Aorta (tissue), 5 donors: ENCODE measurements at places on chromosomes 11 and 22. TPM values are rescaled to one million over a fixed set of nuclear protein-coding genes. Genes with fewer than 3 reads are reported as not detected.
A peak's percentile ranks its signal among the peaks of the same experiment; 100 is the strongest.

- no peak for DNase-seq
Measured at GRCh38 chr11:114061681-114062049, 2.2 kb downstream of the ZBTB16 start.

DNA sequence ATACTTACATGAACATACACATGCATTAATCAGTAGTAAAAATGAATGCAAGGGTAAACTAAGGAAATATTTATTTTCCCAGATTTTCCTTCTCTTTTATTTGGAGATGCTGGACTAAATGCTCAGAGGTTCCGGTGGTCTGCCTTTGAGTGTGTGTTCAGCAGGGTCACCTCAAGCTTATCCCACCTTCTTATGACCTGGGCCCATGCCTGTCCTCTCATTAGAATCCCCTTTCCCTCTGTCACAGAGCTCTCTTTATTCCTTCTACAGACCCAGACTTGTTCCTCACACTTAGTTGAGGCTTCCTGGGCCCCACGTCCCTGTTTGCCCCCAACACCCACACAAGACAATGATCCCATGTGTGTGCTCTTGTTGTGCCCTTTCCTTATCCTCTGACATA is 61.6 kb upstream of the TOP3B start:
- DNase-seq, result no peak

DNA sequence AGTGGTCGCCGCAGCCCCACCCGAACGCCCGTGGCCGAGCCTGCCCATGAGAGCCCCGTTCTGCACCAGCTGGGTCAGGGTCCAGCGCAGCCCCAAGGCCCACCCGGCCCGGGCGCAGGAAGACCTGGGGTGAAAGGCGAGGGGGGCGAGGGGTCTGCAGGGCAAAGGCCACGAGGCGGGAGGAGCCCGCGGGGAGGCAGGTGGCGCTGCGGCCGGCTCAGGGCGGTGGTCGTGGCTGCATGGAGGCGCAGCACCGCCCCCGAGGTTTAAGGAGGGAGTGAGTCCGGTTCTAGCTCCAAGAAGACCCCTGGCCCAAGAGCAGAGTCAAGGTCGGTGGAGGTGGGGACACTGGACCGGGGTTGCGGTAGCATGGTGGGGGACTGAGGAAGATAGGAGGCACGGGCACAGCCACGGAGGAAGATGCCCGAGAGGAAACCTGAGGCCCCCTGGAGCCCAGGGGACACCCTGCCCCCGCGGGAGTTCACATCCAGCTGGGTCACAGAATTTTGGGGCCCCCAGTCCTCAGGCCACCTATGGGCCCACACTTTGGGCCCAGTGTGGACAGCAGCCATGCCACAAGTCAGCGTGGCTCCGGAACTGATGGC is 514 bp upstream of the HDAC10 start:
- DNase-seq, result peak; percentile 75

EMID1 gene
- 7.0 TPM for total RNA-seq

GRCh38 chr22:42357221-42357620 is 75.0 kb downstream of the NFAM1 start:
- DNase-seq, result no peak
